Gastrocnemius medialis (tissue), 4 donors: ENCODE measurements at places on chromosomes 1 and 21. TPM values are rescaled to one million over a fixed set of nuclear protein-coding genes. Genes with fewer than 3 reads are reported as not detected.

Gene SH3BP5L
- total RNA-seq = 15.7 TPM

- H3K27me3 ChIP-seq = no peaks in the 10 kb centered on the region
- H3K4me3 ChIP-seq = no peak overlapping the region
- no peak for DNase-seq
- no peaks in the 10 kb centered on the region for H3K4me1 ChIP-seq
- H3K27ac ChIP-seq = no peak overlapping the region
These were observed 70.4 kb downstream of the VAV3 start for GRCh38 chr1:107894605-107895004.

- DNase-seq = no peak
- H3K27me3 ChIP-seq = no peaks in the 10 kb centered on the region
- no peak overlapping the region for H3K27ac ChIP-seq
- H3K4me3 ChIP-seq = no peak overlapping the region
These were observed 40.2 kb upstream of the ST6GALNAC5 start for GRCh38 chr1:76827066-76827465.

DNA sequence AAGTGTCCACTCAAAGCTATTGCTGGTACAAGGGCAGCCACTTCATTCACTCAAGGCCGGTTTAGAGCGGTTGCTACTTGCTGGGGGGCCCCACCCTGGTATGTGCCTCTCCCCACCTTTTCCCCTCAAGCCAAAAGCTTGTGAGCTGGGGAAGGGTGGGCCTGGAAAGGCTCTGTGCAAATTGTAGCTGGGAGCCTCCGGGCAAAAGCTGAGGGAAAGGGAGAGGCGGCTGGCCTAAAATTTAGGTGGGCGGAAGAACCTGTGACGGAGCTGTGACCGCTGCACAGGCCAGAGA, 306 bp upstream of the SH3D21 start:
- no peak for DNase-seq
- peaks cover 39% of the 10 kb centered on the region for H3K36me3 ChIP-seq
- H3K4me3 ChIP-seq = peak overlapping the region; percentile 87
- H3K27me3 ChIP-seq = no peaks in the 10 kb centered on the region
- H3K4me1 ChIP-seq = peaks cover 8% of the 10 kb centered on the region

- H3K4me1 ChIP-seq = peaks cover 15% of the 10 kb centered on the region
- no peak overlapping the region for H3K4me3 ChIP-seq
- no peaks in the 10 kb centered on the region for H3K27me3 ChIP-seq
- H3K27ac ChIP-seq = no peak overlapping the region
- H3K36me3 ChIP-seq = no peaks in the 10 kb centered on the region
These were observed 14.9 kb upstream of the ALDH4A1 start for GRCh38 chr1:18917071-18917799.

- no peaks in the 10 kb centered on the region for H3K4me1 ChIP-seq
- H3K27me3 ChIP-seq = no peaks in the 10 kb centered on the region
- H3K4me3 ChIP-seq = no peak overlapping the region
- no peaks in the 10 kb centered on the region for H3K36me3 ChIP-seq
- DNase-seq = no peak
These were observed 120.3 kb upstream of the C8B start for GRCh38 chr1:57086154-57086553.

Gene LIN28A
- total RNA-seq = not detected

Gene S100A1
- total RNA-seq = 739 TPM

GRCh38 chr1:11107599-11107998, 7.9 kb upstream of the EXOSC10 start:
- no peaks in the 10 kb centered on the region for H3K4me1 ChIP-seq
- no peak for DNase-seq
- H3K27ac ChIP-seq = no peak overlapping the region

Gene TSSK3
- 1.8 TPM for total RNA-seq

DNA sequence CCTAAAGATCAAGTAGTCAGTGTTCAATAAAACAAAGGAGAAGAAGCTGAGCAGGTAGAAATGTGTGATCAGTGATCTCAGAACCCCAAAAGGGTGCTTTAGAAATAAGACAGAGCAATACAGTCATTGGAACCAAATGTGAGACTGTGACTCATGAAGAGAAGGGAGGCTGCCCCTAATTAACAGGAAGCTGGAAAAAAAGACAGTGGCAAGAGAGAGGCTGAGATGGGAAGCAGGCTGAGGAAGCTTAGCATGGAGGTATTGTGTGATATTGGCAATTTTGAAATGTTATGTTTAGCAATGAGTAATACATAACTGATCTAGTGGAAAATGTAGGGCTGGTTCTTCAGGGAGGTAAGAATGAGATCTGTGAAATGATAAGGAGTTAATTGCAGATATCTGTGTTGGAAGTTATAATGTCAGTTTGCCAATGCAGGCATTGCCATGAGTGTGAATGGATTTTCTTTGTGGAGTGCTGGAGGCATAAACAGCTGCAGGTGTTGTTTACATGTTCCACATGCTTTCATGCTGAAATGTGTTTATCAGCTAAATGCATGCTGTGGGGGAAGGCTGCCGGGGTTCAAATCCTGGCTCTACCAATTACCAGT, 90.6 kb upstream of the CACNA1E start:
- no peak overlapping the region for H3K4me3 ChIP-seq
- no peaks in the 10 kb centered on the region for H3K27me3 ChIP-seq
- H3K27ac ChIP-seq = no peak overlapping the region
- no peak for DNase-seq
- H3K36me3 ChIP-seq = no peaks in the 10 kb centered on the region

Gene FAM72D
- total RNA-seq = not detected

DNA sequence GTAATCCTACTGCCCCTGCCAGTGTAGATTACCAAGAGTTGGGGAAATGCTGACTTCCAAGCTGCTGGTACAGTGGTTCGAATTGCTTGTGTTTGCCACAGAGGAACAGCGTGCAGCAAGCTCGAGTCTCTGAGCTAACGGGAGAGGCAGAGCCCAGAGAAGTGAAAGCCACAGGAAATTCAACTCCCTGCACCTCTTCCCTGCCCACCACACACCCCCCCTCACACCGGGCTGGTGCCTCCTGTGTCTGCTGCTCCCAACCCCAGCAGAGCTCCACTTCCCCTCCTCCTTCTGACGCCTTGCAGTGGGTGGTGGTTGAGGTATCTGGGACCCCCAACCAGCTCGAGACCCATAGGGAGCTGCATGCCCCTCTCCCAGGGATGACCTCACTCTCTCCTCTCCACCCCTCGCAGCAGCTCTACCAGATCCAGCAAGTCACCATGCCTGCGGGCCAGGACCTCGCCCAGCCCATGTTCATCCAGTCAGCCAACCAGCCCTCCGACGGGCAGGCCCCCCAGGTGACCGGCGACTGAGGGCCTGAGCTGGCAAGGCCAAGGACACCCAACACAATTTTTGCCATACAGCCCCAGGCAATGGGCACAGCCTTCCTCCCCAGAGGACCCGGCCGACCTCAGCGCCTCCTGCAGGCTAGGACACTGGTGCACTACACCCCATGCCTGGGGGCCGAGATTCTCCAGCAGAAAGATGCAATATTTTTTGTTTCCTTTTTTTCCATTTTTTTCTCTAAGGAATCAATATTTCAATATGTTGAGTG, 13.1 kb upstream of the KCNQ4 start:
- H3K27ac ChIP-seq = peak overlapping the region; percentile 81
- DNase-seq = no peak
- no peak overlapping the region for H3K4me3 ChIP-seq
- H3K36me3 ChIP-seq = peaks cover 21% of the 10 kb centered on the region

- no peaks in the 10 kb centered on the region for H3K27me3 ChIP-seq
- no peaks in the 10 kb centered on the region for H3K36me3 ChIP-seq
- DNase-seq = no peak
- H3K4me1 ChIP-seq = no peaks in the 10 kb centered on the region
These were observed 103.3 kb downstream of the RABGAP1L start for GRCh38 chr1:174262349-174263241.

GRCh38 chr21:25385911-25386474, 221.3 kb downstream of the MRPL39 start:
- H3K36me3 ChIP-seq = no peaks in the 10 kb centered on the region
- H3K4me3 ChIP-seq = no peak overlapping the region
- no peaks in the 10 kb centered on the region for H3K27me3 ChIP-seq
- DNase-seq = no peak
- no peak overlapping the region for H3K27ac ChIP-seq
- no peaks in the 10 kb centered on the region for H3K4me1 ChIP-seq

- no peaks in the 10 kb centered on the region for H3K27me3 ChIP-seq
- peaks cover 30% of the 10 kb centered on the region for H3K4me1 ChIP-seq
- peaks cover 66% of the 10 kb centered on the region for H3K36me3 ChIP-seq
- no peak overlapping the region for H3K4me3 ChIP-seq
These were observed 9.9 kb downstream of the TOR1AIP2 start for GRCh38 chr1:179867493-179868330.

DNA sequence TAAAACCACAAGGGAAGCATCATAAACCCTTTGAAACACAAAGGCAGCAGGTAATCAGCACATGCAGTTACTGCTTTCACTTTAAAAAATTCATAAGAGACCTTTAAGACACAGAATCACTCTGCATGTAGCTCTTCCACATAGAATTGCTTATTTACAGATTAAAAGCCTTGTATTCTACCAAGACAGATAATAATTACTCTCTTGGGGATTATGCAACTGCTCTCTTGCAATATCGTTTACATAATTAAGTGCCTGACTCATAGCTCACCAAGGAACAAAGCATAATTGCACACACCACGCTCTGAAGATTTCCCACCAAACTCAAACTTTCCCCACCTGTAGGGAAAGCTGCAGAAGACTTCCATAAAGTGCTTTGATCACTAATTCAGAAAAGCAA, 87.9 kb downstream of the VAV3 start:
- no peaks in the 10 kb centered on the region for H3K27me3 ChIP-seq
- no peaks in the 10 kb centered on the region for H3K36me3 ChIP-seq
- H3K4me1 ChIP-seq = peaks cover 3% of the 10 kb centered on the region

GRCh38 chr21:21232320-21232719, 234.1 kb downstream of the NCAM2 start:
- no peaks in the 10 kb centered on the region for H3K27me3 ChIP-seq
- no peak overlapping the region for H3K4me3 ChIP-seq
- no peak for DNase-seq
- H3K36me3 ChIP-seq = no peaks in the 10 kb centered on the region

Gene RGS13
- not detected for total RNA-seq

Gene RAB42
- not detected for total RNA-seq

DNA sequence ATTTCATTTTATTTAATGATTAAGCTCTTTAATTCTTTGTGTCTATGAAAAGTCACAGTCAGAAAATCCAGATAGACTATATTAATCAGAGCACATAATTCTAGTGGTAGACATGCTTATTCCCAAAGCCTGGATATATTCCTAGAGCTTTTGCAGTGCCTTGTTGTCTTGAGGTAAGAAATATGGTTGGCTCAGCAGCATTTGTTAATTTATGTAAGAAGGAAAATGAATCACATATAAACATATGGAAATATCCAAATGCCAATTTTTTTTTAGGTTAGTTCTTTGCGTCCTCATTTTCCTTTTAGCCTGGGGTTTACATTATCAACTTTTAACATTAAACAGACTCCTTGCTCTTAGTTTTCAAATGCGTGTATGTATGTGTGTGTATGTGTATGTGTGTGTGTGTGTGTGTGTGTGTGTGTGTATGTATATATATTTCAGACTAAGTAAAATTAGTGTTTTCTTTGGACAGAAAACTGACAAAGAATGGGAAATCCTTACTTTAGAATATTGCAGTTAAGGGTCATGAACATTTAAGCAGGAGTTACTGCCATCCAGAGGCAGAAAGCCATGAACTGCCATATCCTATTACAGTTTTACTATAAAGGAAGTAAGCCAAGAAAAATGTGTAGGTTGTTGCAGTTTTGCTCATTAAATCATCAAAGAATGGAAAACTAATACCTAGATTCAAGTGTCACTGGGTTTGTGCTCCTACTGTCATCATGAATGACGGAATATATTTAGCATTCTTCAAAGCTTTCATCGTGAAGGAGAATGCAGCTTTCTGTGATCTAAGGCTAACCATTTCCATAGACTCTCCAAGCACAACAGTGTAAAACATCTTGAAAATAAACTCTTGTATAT, 477.1 kb upstream of the NR5A2 start:
- DNase-seq = no peak
- H3K4me3 ChIP-seq = no peak overlapping the region
- H3K36me3 ChIP-seq = no peaks in the 10 kb centered on the region
- H3K4me1 ChIP-seq = no peaks in the 10 kb centered on the region

DNA sequence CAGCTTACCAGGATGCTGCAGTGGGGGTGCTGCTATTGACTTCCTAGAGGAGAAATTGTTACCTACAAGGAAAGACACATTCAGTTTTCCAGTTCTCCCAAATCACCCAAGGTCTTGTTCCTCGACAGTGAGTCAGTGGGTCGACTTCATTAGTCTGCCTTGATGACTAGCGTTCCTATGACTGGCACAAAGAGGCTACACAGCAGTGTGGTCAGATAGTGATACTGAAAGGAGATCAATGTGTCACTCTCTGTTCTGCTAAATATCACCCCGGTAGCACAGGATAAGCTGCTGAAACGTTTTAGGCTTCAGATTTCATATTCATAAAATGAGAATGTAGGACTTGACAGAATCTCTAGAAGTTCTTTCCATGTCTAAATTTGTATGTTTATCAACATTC, 357.4 kb downstream of the LMX1A start:
- DNase-seq = no peak
- no peak overlapping the region for H3K4me3 ChIP-seq
- H3K36me3 ChIP-seq = no peaks in the 10 kb centered on the region
- no peaks in the 10 kb centered on the region for H3K27me3 ChIP-seq
- H3K27ac ChIP-seq = no peak overlapping the region
- H3K4me1 ChIP-seq = no peaks in the 10 kb centered on the region

Gene PTGER3
- not detected for total RNA-seq

Gene PDZK1IP1
- not detected for total RNA-seq
